ENCODE measurements at places on chromosomes 6 and 20.

GRCh38 chr20:50646483-50646996, 44.8 kb downstream of the RIPOR3 start:
- no peak for DNase-seq

GRCh38 chr6:41201764-41202173, 820 bp upstream of the TREML2 start:
- DNase-seq, result no peak

GRCh38 chr6:37019065-37019450, 13.6 kb downstream of the FGD2 start:
- no peak for DNase-seq

GRCh38 chr20:34110745-34111641, 1.1 kb downstream of the EIF2S2 start:
- DNase-seq, result peak; percentile 37

DNA sequence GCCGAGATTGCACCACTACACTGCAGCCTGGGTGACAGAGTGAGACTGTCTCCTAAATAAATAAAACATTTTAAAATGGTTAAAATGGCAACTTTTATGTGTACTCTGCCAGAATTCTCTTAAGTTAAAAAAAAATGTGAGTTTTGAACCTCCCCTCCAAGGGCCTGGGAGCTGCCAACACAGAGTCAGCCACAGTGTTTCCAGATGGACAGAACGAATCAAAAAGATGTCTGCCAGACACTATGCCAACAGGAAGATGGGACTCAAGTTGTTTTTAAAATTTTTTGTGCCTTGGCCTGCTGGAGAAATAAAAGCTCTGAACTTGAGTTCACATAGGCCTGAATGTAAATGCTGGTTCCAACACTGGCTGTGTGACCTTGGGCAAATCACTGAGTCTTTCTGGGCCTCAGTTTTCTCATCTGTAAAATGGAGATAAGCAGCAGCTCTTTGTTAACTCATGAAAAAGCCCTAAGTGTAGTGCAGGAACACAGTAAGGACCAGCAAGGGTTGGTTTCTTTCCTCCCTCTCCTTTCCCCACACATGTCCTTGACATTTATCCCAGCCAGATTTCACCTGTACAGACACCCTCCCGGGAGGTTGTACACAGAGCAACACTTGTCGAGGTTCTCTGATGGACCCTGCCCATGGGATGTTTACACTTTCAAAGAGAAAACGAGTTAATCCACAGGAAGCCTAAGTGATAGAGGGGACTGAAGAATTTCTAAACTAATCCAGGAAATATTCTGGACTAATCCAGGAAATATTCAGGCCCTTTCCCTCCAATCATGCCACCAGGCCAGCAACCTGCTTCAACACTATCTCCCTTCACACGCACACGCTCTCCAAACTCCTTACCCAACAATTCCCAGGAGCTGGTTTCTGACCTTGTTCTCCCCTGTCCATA, 35.0 kb downstream of the MRPL14 start:
- DNase-seq, result no peak

GRCh38 chr6:21777846-21778245, 184.3 kb downstream of the SOX4 start:
- no peak for DNase-seq

GRCh38 chr20:48695255-48695654, 132.5 kb downstream of the PREX1 start:
- no peak for DNase-seq

GRCh38 chr6:20658516-20658915, 124.3 kb downstream of the CDKAL1 start:
- no peak for DNase-seq

- no peak for DNase-seq
Observed at GRCh38 chr6:152212437-152212836, 405.0 kb downstream of the ESR1 start.

- no peak for DNase-seq
Observed at GRCh38 chr6:73624896-73625295, 28.9 kb downstream of the SLC17A5 start.

DNA sequence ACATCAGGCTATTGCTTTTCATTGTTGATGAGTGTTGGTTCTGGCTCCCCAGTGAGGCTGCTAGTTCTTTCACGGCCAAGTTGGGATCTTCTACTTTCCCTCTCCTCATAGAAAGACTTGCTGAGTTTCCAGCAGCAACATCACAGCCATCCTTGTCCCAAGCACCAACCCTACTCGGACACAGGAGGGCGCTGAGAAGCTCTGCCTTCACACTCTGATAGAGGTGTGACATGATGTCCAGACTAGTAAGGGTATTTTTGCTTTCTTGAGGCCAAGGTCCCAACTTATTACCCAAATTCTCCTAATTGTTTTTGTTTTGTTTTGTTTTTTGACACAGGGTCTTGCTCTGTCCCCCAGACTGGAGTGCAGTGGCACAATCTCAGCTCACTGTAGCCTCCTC, 3.0 kb upstream of the GCM1 start:
- DNase-seq, result no peak

DNA sequence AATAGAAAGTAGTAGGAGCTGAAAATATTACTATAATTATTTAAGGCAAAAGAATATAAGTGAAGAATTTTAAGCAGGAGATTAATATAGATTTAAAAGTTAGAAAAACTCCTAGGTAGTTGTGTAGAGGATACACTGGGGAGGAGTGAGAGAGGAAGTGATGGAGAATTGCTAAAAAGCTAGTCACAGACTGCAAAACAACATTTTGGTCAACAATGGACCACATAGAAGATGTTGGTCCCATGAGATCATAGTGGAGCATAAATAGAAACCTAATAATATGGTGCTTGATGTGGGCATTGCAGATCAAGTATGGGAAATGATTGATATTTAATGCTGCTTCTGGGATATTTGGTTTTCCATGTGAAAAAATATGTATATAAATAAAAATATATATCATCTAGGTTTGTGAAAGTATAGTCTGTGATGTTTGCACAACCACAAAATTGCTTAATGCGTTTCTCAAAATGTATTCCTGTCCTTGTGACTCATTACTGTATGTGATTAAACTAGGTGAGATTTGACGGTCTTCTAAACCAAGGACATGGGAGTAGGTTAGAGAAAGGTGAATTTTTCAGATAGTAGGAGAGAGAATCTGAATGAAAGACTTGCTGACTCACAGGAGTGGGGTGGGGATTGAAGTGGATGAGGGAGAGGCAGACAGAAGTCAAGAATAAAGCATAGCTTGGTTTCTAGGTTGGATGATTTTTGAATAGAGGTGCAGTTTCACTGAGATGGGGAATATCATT, 174.0 kb downstream of the BCKDHB start:
- DNase-seq, result no peak

- no peak for DNase-seq
Observed at GRCh38 chr20:61002090-61002489, 250.0 kb upstream of the CDH4 start.
